Non-pigmented ciliary epithelial cell (primary cell): ENCODE measurements at places on chromosomes 7 and 10.

DNA sequence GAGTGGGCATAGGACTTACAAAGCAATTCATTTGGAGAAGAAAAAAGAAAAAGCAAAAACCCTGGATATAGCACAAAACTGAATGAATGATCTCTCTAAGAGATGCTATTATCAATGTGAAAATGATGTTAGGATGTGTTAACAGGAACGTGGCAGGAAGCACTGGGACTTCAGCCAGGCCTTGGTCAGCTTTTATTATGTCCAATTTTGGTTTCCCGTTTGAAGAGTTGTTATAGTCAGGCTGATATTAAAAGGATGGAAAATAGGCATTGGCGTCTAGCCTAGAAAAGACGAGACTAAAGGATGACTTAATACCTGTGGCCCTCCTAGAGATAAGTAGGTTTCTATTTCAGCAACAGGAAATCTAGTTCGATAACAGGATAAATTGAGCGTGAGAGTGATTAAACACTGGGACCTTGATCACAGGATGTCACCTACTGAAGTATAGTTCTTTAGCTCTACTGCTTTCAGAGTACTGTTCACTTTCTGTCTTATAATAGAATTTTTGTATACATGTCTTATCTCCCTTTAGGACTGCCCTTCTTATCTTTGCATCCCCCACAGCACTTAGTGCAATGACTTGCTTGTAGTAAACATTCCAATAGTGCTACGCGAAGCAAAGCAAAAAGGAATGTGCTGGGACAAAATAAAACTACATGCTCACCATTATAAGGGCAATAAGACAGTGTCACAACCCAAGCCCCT lies 99.8 kb upstream of the AGBL3 start:
- peak; percentile 56 for DNase-seq

DNA sequence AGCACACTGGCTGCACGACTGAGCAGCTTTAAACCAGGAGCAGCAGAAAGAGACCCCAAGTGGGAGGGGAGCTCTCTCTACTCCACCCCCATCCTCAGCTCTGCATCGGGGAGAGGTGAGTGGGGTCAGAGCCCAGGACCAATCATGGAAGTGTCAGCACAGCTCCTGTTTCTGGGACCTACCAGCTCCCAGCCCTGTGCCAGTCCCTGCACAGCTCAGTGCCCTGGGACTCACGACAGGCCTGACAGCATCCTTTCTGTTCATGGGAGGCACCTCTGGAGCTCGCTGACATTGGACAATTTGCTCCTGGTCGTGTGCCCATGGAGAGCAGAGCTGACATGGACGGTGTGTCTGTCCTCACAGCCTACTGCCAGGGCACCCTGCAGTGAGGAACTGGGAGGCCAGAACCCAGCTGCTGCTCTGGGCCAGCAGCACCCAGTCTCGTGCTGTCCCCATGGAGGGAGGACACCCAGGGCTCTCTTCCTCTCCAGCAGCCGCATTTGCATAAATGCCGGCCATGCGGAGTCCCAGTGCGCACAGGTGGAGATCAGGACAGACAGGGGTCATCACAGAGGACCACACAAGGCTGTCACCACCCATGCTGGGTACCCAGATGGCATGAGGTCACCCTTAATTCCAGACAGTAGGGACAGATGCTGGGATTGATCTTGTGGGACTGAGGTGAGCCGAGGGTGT lies 45.9 kb upstream of the MSMB start:
- no peak for DNase-seq

GRCh38 chr7:11584406-11585031 lies 247.5 kb downstream of the THSD7A start:
- no peak for DNase-seq

- DNase-seq = no peak
Measured at GRCh38 chr7:138169441-138169851, 93.2 kb downstream of the AKR1D1 start.

DNA sequence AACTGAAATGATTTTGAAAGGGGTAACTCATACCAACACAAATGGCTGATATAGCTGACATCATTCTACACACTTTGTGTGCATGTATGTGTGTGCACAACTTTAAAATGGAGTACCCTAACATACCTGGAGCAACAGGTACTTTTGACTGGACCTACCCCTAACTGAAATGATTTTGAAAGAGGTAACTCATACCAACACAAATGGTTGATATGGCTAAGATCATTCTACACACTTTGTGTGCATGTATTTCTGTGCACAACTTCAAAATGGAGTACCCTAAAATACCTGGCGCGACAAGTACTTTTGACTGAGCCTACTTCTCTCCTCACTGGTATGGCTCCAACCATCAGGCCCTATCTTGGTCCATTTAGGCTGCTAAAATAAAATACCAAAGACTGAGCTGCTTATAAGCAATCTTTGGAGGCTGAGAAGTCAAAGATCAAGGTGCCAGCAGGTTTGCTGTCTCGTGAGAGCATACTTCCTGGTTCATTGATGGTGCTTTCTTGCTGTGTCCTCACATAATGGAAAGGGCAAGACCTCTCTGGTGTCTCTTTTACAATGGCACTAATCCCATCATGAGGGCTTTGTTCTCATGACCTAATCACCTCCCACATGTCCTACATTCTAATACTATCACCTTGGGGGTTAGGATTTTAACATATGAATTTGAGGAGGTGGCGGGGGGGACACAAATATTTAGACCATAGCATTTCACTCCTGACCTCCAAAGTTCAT lies 173.3 kb downstream of the CFTR start:
- DNase-seq = no peak

- no peak for DNase-seq
Measured at GRCh38 chr7:113373863-113374262, 255.5 kb upstream of the SMIM30 start.
